ENCODE measurements at places on chromosomes 3 and 15.

GRCh38 chr3:143306407-143306806, 186.8 kb downstream of the CHST2 start:
- DNase-seq = no peak

GRCh38 chr3:10772271-10773161, 43.5 kb upstream of the SLC6A11 start:
- no peak for DNase-seq

GRCh38 chr3:151552589-151552988, 91.7 kb upstream of the IGSF10 start:
- DNase-seq = no peak

- DNase-seq = no peak
These were observed 347.8 kb downstream of the TBC1D5 start for GRCh38 chr3:17394541-17395155.

GRCh38 chr3:145780301-145780700, 380.7 kb downstream of the PLOD2 start:
- no peak for DNase-seq

GRCh38 chr15:70566047-70566835, 197.1 kb downstream of the UACA start:
- peak; percentile 57 for DNase-seq

- no peak for DNase-seq
These were observed 42.5 kb downstream of the LYZL4 start for GRCh38 chr3:42367903-42368302.

- no peak for DNase-seq
These were observed 64.1 kb upstream of the IMPG2 start for GRCh38 chr3:101384426-101384825.

GRCh38 chr3:46478341-46478740, 13.6 kb upstream of the LTF start:
- no peak for DNase-seq

DNA sequence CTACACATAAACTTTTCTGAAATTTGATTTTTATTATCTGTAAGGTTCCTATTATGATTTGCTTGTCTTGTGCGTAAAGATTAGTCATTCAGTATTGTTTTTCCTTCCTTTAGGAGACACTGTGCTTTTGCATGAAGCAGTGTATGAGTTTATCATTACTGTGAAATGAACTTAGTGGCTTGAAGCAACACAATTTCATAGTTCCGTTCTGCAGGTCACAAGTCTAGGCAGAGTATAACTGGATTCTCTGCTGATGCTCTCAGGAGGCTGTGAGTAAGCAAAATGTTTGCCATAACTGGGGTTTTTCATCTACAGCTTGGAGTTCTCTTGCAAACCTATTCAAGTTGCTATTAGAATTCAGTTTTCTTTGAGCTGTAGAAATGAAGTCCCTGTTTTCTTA, 1136.1 kb downstream of the OTOL1 start:
- DNase-seq = no peak

DNA sequence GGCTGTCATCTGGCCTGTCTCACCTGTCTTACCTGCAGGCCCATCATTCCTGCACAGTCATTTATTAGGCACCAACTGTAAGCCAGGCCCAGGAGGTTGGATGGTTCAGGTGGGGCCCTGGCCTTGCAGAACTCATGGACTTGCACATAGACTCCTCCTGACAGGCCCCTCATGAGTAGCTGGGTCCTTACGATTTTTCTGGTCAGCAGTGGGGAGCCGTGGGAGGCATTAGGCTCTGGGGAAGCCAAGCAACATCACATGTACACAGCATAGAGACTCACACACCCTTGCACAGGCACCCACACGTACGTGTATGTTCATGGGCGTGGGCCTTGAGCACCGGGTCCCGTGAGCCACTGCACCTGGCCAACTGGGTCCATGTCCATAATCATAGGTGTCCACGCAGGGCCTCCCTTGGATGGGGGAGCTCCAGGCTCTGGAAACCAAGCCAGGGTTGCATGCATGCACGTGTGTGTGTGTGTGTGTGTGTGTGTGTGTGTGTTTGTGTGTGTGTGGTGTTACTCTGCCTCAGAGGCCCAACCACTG, 20.3 kb downstream of the CISH start:
- DNase-seq = no peak
